ENCODE measurements at places on chromosomes 6 and 20. TPM values are rescaled to one million over a fixed set of nuclear protein-coding genes. Genes with fewer than 3 reads are reported as not detected.
A peak's percentile ranks its signal among the peaks of the same experiment; 100 is the strongest.

DNA sequence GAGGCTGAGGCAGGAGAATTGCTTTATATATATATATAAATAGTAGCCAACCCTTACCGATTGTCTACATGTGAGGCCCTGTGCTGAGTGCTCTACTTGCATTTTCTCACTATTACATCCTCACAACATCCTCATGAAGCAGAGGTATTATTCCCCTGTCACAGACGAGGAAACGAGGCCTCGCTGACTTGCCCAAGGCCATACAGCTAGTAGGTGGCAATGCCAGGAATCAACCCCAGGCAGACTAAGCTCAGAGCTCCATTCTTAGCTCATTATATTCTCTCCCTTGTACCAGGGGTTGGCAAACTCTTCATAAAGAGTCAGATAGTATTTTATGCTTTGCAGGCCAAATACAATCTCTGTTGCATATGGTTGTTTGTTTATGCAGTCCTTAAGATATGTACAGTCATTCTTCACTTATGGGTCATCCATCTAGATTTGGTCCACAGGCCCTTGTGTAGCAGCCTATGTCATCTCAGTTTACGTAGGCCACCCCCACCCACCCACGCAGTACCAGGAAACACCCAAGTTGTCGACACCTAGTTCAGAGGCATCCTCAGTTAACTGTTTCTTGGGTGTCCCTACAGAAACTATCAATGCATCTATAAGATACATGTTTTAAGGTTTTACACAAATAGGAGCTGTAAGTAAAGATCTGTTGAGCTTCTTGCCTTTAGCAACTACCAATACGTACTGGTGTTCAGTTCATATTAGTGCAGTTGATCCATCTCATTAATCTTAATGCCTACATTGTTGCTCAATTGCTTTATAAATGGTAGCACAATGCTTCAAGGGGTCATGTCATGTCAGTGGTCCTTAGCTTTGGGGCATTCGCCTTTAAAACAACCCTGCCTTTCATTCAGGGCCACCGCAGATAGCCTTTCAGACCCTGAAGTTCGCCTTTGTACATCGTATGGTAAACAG, 3.0 kb downstream of the CASS4 start:
- no peaks in the 10 kb centered on the region for H3K36me3 ChIP-seq
- no peaks in the 10 kb centered on the region for H3K27me3 ChIP-seq
- H3K4me3 ChIP-seq, result no peak overlapping the region
- H3K27ac ChIP-seq, result peak overlapping the region; percentile 54
- H3K4me1 ChIP-seq, result peaks cover 69% of the 10 kb centered on the region

- no peaks in the 10 kb centered on the region for H3K27me3 ChIP-seq
- no peak for DNase-seq
- no peak overlapping the region for H3K27ac ChIP-seq
- H3K4me1 ChIP-seq, result no peaks in the 10 kb centered on the region
These were observed 36.8 kb downstream of the C6orf118 start for GRCh38 chr6:165272585-165272984.

Gene MLN
- not detected for total RNA-seq

GRCh38 chr20:56986931-56987720, 279.3 kb downstream of the BMP7 start:
- no peak for DNase-seq
- no peaks in the 10 kb centered on the region for H3K36me3 ChIP-seq
- no peak overlapping the region for H3K4me3 ChIP-seq
- no peaks in the 10 kb centered on the region for H3K4me1 ChIP-seq

Measured in natural killer cell (primary cell).